SK-MEL-5 (cell line): ENCODE measurements at places on chromosomes 7 and 10.
A peak's percentile ranks its signal among the peaks of the same experiment; 100 is the strongest.

DNA sequence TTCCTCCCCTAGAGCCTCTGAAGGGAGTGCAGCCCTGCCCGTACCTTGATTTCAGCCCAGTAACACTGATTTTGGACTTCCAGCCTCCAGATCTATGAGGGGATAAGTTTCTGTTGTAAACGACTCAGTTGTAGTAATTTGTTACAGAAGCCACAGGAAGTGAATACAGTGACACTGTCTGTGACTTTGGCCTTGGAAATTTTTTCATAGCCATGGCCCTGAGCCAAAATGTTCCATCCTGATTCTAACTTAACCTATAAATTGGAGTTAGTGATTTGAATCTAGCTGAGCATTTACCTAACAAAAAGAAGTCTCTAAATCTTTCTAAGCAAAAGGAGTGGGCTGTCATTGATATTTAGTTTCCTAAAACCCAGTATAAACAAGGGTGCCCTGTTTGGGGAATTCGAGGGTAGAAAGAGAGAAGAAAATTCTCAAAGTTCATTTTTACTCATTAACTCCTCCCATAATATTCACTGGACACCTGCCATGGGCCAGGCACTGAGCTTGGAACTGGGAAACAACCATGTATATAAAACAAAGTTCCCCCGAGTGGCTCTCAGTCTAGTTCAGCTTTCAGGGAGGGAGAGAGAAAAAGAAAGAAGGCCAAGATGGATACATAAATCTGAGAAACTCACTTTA lies 162.3 kb downstream of the SKIDA1 start:
- no peak for DNase-seq

GRCh38 chr7:954330-955238 lies at the start of gene ADAP1:
TSS of gene ADAP1 (minus strand) at chr7:954680. CDS start at chr7:954477, 203 bp downstream.
- peak; percentile 32 for DNase-seq

GRCh38 chr7:155221547-155221946 lies 76.1 kb upstream of the INSIG1 start:
- no peak for DNase-seq

GRCh38 chr7:45088821-45089340 lies at the start of gene NACAD:
TSS of gene NACAD (minus strand) at chr7:45088969. CDS start at chr7:45088894, 75 bp downstream.
- no peak for DNase-seq

DNA sequence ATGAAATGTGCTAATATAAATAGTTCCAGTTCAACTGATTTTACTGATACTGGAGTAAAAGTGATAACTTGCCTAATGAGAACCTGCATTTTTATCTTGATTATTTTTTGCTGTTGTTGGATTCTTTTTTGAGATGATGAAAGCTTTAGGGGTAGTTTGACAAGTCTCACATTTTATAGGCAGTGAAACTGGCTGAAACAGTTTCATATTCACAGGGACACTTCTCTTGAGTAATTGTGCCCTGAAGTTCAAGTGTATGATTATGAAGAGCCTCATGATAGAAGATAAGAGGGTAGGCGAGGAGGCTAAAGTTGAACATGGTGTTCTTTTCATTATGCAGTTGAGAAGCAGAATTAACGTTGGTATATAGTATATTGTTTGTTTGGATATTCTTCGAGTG lies 5.1 kb downstream of the AUTS2 start:
- no peak for DNase-seq
